ENCODE measurements at places on chromosomes 7 and 10. TPM values are rescaled to one million over a fixed set of nuclear protein-coding genes. Genes with fewer than 3 reads are reported as not detected.

TAC1 gene
- not detected for total RNA-seq

ZNF503 gene
- total RNA-seq = 34.2 TPM

DNA sequence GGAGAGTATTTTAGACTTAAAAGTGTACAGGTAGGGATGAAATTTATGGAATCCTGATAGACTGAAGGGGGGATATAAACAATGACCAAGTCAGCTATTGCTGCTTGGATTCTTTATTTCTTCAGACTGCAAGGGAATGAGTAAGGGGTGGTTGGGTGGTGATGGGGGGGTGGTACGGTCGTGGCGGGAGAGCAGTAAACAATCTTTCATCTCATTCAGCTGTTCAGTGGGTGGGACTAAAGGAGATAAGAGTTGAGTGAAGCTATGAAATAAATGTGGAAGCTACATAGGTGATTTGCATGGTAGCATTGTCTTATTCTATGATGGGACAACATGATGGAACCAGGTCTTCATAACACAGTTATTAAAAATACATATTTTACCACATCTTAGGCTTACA is 1.8 kb downstream of the SEPTIN7 start:
- no peak overlapping the region for H3K4me3 ChIP-seq
- H3K36me3 ChIP-seq = no peaks in the 10 kb centered on the region
- peak overlapping the region; percentile 99 for H3K27ac ChIP-seq
- H3K27me3 ChIP-seq = no peaks in the 10 kb centered on the region
- peaks cover 21% of the 10 kb centered on the region for H3K4me1 ChIP-seq

DNA sequence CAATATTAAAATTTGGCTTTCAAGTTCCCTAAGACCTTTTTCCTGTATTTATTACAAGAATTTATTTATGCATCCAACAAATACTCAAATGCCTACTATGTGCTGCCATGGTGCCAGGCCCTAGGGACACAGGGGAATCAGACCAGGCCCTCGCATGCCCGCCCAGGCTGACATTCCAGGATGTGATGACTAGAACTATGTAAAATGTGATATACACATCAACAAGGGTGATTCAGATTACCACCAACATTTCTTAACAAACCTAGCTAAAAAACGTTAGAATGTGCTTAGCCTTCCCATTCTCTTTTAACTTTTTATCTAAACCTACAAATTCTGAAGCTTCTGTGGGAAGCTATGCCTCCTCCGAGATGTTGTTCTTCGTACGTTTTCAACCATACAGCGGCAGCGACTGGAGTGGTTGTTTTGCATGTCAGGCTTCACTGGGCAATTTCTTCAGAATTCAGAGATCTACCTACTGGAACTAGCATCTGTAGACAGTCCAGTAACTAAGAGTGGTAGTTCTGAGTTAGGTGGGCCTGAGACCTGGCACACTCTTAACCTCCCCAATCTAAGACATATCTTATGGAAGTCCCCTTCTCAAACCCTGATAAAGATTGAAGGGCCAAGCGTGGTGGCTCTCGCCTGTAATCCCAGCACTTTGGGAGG is 22.1 kb downstream of the GNA12 start:
- H3K36me3 ChIP-seq = no peaks in the 10 kb centered on the region
- no peak for DNase-seq
- H3K27ac ChIP-seq = peak overlapping the region; percentile 75
- H3K27me3 ChIP-seq = no peaks in the 10 kb centered on the region
- H3K4me3 ChIP-seq = no peak overlapping the region
- peaks cover 31% of the 10 kb centered on the region for H3K4me1 ChIP-seq

GRCh38 chr7:106041140-106041717 is 70.9 kb downstream of the SYPL1 start:
- no peak overlapping the region for H3K27ac ChIP-seq
- DNase-seq = no peak
- no peak overlapping the region for H3K4me3 ChIP-seq
- H3K36me3 ChIP-seq = no peaks in the 10 kb centered on the region

DNA sequence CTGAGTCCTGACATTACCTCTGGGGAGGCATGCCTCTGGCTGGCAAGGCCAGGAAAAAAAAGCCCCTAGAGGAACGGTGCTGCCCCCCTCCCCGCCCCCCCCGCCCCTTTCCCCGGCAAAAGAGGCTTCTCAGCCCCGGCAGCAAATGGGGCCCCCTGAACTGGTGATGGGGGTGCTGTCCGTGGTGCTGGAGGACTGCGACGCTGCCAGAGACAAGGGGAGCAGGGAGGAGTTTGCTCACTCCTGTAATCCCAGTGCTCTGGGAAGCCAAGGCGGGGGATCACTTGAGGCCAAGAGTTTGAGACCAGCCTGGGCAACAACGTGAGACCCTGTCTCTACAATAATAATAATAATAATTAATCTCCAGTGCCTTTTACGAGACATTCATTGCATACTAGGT is 23.7 kb downstream of the SRRM3 start:
- no peaks in the 10 kb centered on the region for H3K36me3 ChIP-seq
- no peak overlapping the region for H3K4me3 ChIP-seq
- peak; percentile 55 for DNase-seq

DNA sequence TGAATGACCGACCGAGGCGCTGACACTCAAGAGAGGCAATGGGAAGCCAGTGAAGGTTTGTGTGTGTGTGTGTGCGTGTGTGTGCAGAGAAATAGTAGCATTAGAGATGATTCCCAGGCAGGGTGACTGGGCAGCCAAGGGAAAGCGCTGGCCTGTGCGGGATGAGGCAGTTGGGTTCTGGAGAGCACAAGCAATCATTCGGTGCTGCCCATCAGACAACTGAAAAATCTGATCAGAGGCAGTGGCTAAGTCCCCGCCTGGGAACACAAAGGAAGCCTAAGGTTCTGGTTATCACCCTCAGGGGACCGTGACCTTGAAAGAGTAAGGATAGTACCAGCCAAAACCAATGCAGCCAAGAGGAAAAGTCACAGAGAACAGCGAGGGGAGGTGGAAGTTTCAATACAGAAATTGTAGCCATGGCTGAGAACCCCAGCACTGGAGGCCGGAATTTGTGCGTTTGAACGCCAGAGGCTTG is 868 bp upstream of the PDCD4 start:
- H3K4me3 ChIP-seq = peak overlapping the region; percentile 82
- no peak for DNase-seq
- H3K27ac ChIP-seq = peak overlapping the region; percentile 96
- no peaks in the 10 kb centered on the region for H3K27me3 ChIP-seq
- no peaks in the 10 kb centered on the region for H3K36me3 ChIP-seq

- H3K27me3 ChIP-seq = no peaks in the 10 kb centered on the region
- no peak overlapping the region for H3K27ac ChIP-seq
- H3K4me1 ChIP-seq = peaks cover 2% of the 10 kb centered on the region
- no peaks in the 10 kb centered on the region for H3K36me3 ChIP-seq
- H3K4me3 ChIP-seq = no peak overlapping the region
- DNase-seq = no peak
Measured at GRCh38 chr7:70699271-70699670, 432.7 kb upstream of the GALNT17 start.

DNA sequence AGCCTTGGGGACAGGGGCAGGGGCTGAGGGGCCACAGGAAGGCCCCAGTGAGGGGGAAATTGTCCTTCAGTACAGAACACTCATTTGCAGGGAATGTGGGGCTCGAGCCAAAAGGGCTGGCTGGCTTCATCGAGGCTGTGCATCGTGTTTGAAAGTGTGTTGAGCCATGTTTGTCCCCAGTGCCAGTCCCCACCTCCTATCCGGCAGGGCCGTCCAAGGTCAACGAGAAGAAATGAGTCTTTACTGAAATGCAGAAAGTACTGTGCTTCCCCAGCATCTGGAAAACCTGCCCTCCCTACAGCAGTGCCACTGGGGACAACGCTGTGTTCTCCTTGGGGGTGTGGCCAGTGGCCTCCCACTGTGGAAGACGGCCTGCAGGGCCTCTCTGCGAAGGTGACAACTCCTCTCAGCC is 214.1 kb downstream of the KLF6 start:
- H3K27ac ChIP-seq = peak overlapping the region; percentile 54
- H3K4me1 ChIP-seq = no peaks in the 10 kb centered on the region
- no peaks in the 10 kb centered on the region for H3K36me3 ChIP-seq
- no peaks in the 10 kb centered on the region for H3K27me3 ChIP-seq
- DNase-seq = no peak

CALHM3 gene
- not detected for total RNA-seq

GRCh38 chr7:100874300-100874576 is 665 bp upstream of the SRRT start:
- H3K4me3 ChIP-seq = peak overlapping the region; percentile 85
- no peak for DNase-seq
- peaks cover 59% of the 10 kb centered on the region for H3K36me3 ChIP-seq
- peak overlapping the region; percentile 91 for H3K27ac ChIP-seq
- no peaks in the 10 kb centered on the region for H3K27me3 ChIP-seq
- peaks cover 51% of the 10 kb centered on the region for H3K4me1 ChIP-seq

DNA sequence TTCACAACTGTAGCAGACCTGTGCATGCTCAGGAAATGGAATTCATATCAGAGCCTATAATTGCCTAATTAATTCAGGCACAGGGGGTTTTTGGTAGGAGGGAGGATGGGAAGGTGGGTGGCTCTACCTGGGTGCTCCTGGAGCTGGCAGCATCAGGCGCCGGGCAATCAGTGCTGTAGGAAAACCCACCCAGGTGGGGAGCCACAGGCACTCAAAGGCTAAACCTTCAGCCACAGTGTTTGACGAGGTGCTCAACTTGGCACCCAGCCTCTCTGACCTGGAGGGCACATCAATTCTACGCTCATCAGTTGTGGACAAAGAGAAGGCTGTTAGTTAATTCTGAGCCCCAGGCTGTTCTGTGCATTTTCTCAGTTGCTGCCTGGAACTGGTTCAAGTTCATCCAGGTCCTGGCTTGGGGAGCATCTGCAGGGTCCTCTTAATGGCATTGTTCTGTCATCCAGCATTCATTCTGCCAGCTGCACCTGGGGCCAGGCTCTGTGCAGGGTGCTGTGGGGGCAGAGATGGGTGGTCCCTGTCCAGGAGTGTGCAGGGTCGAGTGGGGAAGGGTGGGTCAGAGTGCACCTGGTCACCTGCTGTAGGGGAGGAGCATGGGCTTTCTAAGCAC is 54.1 kb upstream of the NPTX2 start:
- DNase-seq = no peak
- no peak overlapping the region for H3K27ac ChIP-seq
- no peaks in the 10 kb centered on the region for H3K36me3 ChIP-seq
- H3K4me1 ChIP-seq = no peaks in the 10 kb centered on the region
- no peak overlapping the region for H3K4me3 ChIP-seq
- H3K27me3 ChIP-seq = no peaks in the 10 kb centered on the region

DNA sequence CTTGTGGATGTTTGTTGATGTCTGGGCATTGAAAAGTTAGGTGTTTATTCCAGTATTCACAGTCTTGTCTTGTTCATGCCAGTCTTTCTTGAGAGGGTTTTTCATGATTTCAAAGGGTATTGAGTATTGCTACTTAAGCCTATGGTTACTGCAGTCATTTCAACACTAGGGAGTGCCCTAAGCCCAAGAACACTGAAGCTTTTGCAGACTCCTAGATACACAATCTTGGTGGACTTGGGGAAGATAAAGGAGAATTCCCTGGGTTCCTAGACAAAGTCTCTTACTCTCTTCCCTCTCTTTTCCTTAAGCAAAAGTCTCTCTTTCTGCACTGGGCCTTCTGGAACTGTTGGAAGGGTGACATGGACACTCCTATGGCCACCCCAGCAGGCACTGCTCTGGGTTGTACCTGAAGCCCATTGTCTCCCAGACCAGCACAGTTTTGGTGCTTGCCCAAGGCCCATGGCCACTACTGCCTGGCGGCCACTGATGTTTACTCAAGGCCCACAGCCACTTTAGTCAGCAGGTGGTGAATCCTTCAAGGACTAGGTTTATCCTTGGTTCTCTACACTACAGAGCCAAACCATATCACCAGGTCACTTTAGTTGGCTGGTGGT is 24.9 kb downstream of the SAMD9 start:
- no peaks in the 10 kb centered on the region for H3K36me3 ChIP-seq
- no peaks in the 10 kb centered on the region for H3K4me1 ChIP-seq
- H3K27ac ChIP-seq = no peak overlapping the region
- H3K27me3 ChIP-seq = no peaks in the 10 kb centered on the region

BMPER gene
- total RNA-seq = 7.7 TPM

- no peaks in the 10 kb centered on the region for H3K4me1 ChIP-seq
- no peak overlapping the region for H3K27ac ChIP-seq
- H3K4me3 ChIP-seq = no peak overlapping the region
- no peak for DNase-seq
- no peaks in the 10 kb centered on the region for H3K36me3 ChIP-seq
Measured at GRCh38 chr10:70272925-70273316, 10.9 kb downstream of the NPFFR1 start.

DNA sequence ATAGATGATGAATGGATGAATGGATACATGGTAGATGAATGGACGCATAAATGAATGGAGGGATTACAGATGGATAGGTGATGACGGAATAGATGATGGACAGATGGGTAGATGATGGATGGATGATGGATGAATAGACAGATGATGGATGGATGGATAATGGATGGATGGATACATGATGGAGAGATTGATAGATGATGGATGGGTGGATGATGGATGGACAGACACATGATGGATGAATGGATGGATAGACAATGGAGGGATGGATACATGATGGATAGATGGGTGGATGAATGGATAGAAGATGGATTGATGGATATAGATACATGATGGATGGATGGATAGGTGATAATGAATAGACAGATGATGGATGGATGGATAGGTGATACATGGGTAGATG is 8.8 kb upstream of the PDGFA start:
- no peak overlapping the region for H3K27ac ChIP-seq
- H3K36me3 ChIP-seq = no peaks in the 10 kb centered on the region
- no peak overlapping the region for H3K4me3 ChIP-seq

DNA sequence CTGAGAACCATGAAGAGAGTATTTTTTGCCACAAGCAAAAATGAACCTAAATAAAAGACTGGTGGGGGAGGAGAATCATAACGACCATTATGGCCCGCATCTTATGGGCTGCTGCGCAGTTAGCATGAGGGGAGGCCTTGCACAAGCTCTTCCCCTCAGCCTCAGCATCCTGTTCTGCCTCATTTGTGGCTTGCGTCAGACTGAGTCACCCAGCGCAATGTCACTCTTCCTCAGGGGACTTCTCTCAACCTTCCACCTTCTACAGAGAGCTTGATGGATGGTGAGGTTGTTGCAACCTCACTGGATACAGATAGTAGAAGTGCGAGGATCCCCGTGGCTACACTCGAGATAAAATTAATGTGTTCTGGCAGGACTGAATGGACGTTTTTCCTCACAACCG is 16.8 kb upstream of the GPR15LG start:
- H3K27ac ChIP-seq = no peak overlapping the region
- H3K4me1 ChIP-seq = no peaks in the 10 kb centered on the region
- no peaks in the 10 kb centered on the region for H3K36me3 ChIP-seq
- no peak overlapping the region for H3K4me3 ChIP-seq

- H3K4me1 ChIP-seq = no peaks in the 10 kb centered on the region
- no peak overlapping the region for H3K27ac ChIP-seq
- no peaks in the 10 kb centered on the region for H3K36me3 ChIP-seq
- peaks cover 18% of the 10 kb centered on the region for H3K27me3 ChIP-seq
- no peak for DNase-seq
Measured at GRCh38 chr10:47372726-47373125, 11.4 kb downstream of the ZNF488 start.

ITIH5 gene
- total RNA-seq = 9.7 TPM

CFAP46 gene
- total RNA-seq = 4.1 TPM

Data from left lung (tissue), 14 donors.